Lower lobe of right lung (tissue), 2 donors: ENCODE measurements at places on chromosomes 13 and 19.
A peak's percentile ranks its signal among the peaks of the same experiment; 100 is the strongest.

DNA sequence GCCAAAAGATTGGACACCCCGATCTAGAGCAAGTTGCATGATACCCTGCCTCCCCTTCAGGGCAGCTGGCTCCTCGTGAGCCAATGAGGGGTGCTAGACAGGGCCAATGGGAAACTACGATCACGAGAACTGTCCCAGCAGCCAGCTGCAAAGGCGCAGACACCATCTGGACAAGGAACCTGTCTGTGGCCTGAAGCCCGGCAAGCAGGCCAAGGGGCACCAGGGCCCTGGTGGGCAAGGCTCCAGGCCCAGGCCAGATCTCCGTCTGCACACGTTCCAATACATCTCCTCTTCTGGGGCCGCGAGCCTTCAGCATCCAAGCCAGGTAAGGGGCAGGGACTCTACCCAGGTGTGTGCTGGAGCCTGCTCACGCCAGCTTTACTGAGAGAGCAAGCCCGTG is 20.2 kb downstream of the MED26 start:
- peak overlapping the region; percentile 61 for H3K27ac ChIP-seq
- H3K4me1 ChIP-seq: peaks cover 71% of the 10 kb centered on the region
- no peaks in the 10 kb centered on the region for H3K36me3 ChIP-seq
- no peak for DNase-seq
- no peaks in the 10 kb centered on the region for H3K27me3 ChIP-seq
- no peak overlapping the region for H3K4me3 ChIP-seq

DNA sequence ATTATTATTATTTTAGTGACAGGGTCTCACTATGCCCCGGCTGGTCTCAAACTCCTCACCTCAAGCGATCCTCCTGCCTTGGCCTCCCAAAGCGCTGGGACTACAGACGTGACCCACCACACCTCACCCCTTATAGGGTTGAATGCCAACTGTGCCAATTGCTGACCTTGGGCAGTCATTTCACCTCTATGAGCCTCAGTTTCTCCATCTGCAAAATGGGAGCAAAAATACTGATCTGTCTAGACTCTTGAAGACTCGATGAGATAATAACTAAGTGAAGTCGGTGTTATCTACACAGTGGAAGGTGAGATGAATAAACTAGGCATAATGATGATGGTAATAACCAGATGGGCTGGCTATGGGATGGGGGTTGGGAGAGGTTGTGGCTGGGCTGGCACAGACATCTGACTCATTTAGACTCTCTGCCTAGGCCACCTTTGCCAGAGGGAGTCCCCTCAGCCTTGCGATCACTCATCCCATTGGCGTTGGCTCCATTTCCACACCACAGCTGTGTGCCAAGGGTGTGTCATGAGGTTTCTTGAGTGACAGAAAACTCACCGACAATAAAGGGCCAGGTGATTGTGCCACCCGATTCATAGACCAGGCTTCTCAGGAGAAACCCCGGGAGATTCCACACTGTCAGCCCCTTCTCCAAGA is at the start of gene CASP14:
TSS of gene CASP14 (plus strand) at position 596 of the 657 bp plus-strand sequence. CDS start 2,772 bp downstream, outside the sequence.
- H3K27ac ChIP-seq: no peak within 1 kb of the TSS
- H3K4me1 ChIP-seq: no peaks in the 10 kb centered on the region
- DNase-seq: no peak

DNA sequence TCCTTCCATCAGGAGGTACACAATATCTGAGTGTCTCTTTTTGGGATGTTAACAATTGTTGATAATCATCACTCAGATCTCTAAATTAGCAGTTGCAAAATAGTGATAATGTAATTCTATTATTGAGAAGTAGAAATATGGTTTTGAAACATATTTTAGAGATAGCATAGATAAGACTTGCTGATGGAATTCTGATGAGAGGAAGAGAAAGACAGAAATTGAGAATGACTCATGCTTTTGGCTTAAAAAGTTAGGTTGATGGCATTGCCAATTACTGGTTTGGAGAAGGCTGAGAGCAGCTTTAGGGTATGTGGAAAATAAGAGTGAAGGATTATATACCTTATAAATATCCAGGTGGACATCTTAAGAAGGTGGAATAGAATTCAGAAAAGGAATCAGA is 106.4 kb upstream of the EDNRB start:
- no peak overlapping the region for H3K27ac ChIP-seq
- H3K36me3 ChIP-seq: no peaks in the 10 kb centered on the region
- H3K27me3 ChIP-seq: no peaks in the 10 kb centered on the region
- peaks cover 12% of the 10 kb centered on the region for H3K4me1 ChIP-seq
- no peak for DNase-seq

DNA sequence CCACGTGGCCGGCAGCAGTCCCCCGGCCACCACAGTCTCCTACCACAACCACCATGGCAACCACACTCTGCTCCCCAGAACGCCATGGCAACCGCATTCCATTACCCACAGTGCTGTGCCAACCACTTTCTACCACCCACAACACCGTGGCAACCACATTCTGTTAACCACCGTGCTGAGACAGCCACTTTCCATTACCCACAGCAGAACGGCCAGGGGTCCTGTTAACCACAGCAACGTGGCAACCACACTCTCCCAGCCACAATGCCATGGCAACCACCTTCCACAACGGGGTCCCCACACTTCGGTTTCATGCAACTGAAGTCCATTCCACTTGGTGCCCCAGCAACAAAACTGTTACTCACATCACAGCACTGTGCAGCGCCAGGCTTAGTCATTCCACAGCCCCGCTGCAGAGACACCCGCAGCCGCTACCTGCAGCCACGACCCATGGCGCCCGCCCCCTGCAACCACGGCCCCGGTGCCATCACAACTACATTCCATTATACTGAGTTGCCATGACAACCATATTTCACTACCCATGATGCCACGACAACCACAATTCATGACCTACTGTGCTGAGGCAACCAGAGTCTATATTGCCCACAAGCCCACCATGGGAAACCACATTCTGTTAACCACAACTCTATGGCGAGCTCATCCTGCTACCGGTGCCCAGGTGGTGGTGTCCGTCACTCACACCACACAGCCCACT is 10.0 kb downstream of the DPF1 start:
- no peak overlapping the region for H3K27ac ChIP-seq
- H3K4me1 ChIP-seq: peaks cover 27% of the 10 kb centered on the region
- DNase-seq: no peak
- H3K27me3 ChIP-seq: peaks cover 52% of the 10 kb centered on the region
- no peak overlapping the region for H3K4me3 ChIP-seq

GRCh38 chr13:23898101-23898500 is 799 bp upstream of the C1QTNF9B start:
- H3K4me3 ChIP-seq: no peak overlapping the region
- peaks cover 10% of the 10 kb centered on the region for H3K27me3 ChIP-seq
- H3K27ac ChIP-seq: no peak overlapping the region
- DNase-seq: no peak

GRCh38 chr19:39514840-39515550 is at the start of gene SELENOV:
Gene SELENOV (plus strand): TSS chr19:39515139. CDS start chr19:39515213, 74 bp downstream.
- no peaks in the 10 kb centered on the region for H3K36me3 ChIP-seq
- H3K4me1 ChIP-seq: peaks cover 16% of the 10 kb centered on the region
- H3K4me3 ChIP-seq: peak within 1 kb of the TSS; percentile 39
- H3K27me3 ChIP-seq: peaks cover 76% of the 10 kb centered on the region

GRCh38 chr13:32316028-32316339 is 676 bp downstream of the BRCA2 start:
- H3K4me1 ChIP-seq: no peaks in the 10 kb centered on the region
- peak overlapping the region; percentile 97 for H3K27ac ChIP-seq
- no peaks in the 10 kb centered on the region for H3K27me3 ChIP-seq
- DNase-seq: no peak
- no peaks in the 10 kb centered on the region for H3K36me3 ChIP-seq
- peak overlapping the region; percentile 91 for H3K4me3 ChIP-seq
